SJSA1 (cell line): ENCODE measurements at places on chromosomes 1 and 21. TPM values are rescaled to one million over a fixed set of nuclear protein-coding genes. Genes with fewer than 3 reads are reported as not detected.
A peak's percentile ranks its signal among the peaks of the same experiment; 100 is the strongest.

- no peak for DNase-seq
Observed at GRCh38 chr1:28280501-28280900, 21.2 kb downstream of the SESN2 start.

CASQ1 gene
- not detected in 2 replicates for total RNA-seq

LEFTY2 gene
- total RNA-seq: not detected in 2 replicates

DNA sequence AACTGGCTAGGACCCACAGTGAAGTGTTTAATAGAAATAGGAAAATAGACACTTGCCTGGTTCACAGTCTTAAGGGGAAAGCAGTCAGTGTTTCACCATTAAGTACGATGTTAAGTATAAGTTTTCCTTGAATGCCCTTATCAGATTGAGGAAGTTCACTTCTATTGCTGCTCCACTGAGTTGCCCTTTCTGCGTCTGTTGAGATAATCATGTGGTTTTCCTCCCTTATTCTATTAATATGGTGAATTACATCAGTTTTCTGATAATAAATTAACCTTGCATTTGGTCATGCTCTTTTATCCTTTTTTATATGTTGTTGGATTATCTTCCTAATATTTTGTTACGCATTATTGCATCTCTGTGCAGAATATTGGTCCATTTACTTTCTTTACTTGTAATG, 21.4 kb downstream of the UTS2 start:
- DNase-seq: no peak

DNA sequence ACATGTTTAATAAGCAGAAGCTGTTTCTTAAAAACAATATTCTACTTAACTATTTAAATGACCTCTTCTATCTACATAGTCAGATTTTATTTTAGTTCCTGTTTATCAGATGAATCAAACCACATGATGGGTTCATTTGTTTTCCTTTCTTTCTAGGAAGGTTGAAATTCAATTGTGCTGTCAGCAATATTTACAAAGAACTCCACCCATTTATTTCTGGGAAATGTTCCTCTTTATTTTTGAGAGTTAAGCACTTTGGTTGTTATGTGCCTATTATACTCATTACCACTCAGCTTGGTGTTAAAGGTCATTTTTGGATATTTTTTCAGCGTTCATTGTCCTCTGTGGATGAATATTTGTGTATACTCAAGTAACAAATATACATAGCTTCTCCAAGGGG, 84.9 kb downstream of the C4BPA start:
- no peak for DNase-seq

- no peak for DNase-seq
Observed at GRCh38 chr1:201983380-201983805, 945 bp downstream of the RNPEP start.

GRCh38 chr1:3471356-3472087, 17.1 kb downstream of the ARHGEF16 start:
- peak; percentile 94 for DNase-seq

DNA sequence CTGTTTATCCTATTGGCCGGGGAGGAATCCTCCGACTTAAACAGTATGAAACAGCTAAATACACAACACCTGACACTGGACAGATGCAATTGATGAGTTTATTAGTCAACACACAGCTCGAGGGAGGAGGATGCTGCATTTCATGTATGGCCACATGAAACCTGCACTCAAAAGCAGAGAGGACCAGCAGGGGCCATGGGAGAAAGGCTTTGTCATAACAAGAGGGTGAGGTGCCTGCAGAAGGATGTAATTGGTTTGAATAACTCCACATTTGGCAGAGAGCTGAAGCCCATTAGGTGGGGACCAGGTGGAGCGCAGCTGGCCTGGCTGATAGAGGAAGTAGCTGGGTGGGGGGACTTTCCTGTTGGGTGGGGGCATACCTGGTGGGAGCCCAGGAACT, 599.1 kb downstream of the PTPRU start:
- DNase-seq: no peak
